Left renal pelvis (tissue), 4 donors: ENCODE measurements at places on chromosomes 13 and 19. TPM values are rescaled to one million over a fixed set of nuclear protein-coding genes. Genes with fewer than 3 reads are reported as not detected.

The PCSK4 gene
- 5.7 TPM for polyA plus RNA-seq

- DNase-seq = no peak
Measured at GRCh38 chr19:45901432-45901911, 941 bp downstream of the MYPOP start.

GRCh38 chr19:31349160-31349881 is at the start of gene TSHZ3:
Gene TSHZ3, minus strand, starts transcription at chr19:31349436. Its CDS starts 217 bp downstream, at chr19:31349219.
- no peak for DNase-seq

The PTGER1 gene
- 0.71 TPM for polyA plus RNA-seq

DNA sequence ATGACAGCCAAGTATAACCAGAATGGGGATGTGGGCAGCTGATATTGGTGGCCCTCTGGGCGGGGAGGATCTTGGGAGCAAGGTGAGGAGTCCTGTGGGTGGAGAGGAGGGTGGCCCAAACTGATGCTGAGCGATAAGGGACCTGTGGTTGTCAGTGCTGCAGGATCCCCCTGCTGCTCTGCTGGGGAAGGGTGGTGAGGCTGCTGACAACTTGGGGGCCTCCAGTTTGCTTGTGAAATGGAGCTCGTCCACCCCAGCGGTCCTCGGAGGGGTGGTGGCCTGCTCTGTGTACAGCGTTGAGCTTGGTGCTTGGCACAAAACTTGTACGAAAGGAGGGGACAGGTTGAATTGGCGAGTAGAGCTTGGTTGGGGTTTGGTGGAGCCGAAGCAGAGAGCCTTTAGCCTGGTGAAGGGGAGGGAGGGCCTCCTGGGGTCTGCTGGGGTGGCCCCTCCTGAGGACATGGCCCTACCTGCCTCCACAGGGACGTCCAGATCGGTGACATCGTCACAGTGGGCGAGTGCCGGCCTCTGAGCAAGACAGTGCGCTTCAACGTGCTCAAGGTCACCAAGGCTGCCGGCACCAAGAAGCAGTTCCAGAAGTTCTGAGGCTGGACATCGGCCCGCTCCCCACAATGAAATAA is 2.9 kb downstream of the RPS11 start:
- no peak for DNase-seq

- no peak for DNase-seq
Measured at GRCh38 chr19:19463348-19464117, 51.8 kb downstream of the TSSK6 start.

DNA sequence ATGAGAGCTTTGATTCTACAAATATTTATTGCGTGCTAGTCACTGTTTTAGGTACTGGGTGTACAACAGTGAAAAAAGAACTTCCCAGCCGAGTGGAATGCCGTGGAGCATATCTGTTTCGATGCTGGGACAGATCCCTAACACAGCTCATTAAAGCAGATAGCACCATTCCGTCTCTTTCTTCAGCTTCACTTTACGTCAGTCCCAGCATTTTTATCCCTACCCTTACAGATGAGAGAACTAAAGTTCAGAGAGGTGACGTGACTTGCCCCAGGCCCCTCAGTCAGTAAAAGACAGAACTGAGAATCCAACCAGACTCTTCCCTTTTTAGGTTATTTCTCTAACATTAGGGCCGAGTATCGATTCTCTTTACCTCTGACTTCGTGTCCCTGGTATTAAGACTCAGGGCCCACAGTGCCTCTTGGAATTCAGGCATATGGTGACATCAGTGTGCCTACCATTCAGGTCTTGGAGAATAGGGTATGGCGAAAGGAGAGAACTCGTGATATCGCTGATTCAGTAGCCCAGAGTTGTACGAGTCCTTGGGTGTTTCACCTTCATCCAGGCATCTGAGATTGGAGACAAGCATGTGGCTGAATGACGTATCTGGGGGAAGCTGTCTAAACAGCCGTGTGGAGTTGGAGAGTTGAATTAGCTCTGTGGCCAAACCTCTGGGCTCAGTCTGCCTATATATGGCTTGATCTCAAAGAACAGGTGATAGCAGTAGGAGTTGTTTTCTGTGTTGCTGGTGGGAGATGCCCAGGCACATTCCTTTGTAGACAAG is 27.1 kb downstream of the ACTN4 start:
- no peak for DNase-seq

DNA sequence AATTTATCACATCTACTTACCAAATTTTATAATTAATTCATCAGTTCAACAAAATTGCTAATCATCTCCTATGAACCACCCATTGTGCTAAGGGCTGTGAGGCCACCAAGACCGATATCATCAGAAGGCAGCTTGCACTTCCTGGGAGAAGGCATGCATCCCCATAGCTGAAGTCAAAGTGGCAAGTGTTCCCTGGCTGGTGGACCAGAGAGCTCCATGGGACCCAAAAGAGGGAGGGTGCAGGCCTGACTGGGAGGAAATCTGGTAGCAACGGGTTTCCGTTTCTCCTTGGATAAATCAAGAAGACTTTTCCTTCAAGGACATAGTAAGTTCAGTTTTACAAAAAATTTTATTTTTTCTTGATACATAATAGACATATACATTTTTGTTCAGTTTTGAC is 325.2 kb downstream of the FGF9 start:
- no peak for DNase-seq

DNA sequence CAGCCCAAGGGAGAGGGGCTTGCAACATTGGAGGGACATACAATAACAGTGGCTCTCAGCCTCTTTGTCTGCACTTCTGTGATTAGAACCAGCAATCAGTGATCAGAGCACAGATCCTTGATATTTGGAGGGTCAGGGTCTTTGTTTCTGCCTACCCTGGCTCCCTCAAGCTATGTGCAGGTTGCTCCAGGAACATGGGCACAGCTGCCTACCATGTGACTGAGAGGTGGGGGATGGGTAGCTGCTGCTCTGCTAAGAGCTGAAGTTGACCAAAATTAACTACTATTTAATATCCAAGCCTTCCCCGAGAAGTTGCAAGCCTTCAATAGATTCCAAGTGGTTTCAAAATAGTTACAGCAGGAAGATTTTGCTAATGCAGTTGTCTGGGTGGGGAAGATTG is 202.6 kb downstream of the ZIC5 start:
- no peak for DNase-seq
